ENCODE measurements at places on chromosomes 7 and 10. TPM values are rescaled to one million over a fixed set of nuclear protein-coding genes. Genes with fewer than 3 reads are reported as not detected.

Gene ZNF273
- total RNA-seq, result 16.2 TPM

Gene HKDC1
- 1.0 TPM for total RNA-seq

Gene TACC2
- not detected for total RNA-seq

Gene OR2A12
- not detected for total RNA-seq

Gene PROSER2
- 4.7 TPM for total RNA-seq

Gene CPA5
- not detected for total RNA-seq

Gene CYP2C8
- 0.10 TPM for total RNA-seq

Gene SUN1
- 86.3 TPM for total RNA-seq

Gene INA
- 0.10 TPM for total RNA-seq

Gene OAT
- total RNA-seq, result 74.1 TPM

Gene NPVF
- total RNA-seq, result not detected

Gene ATXN7L1
- 7.1 TPM for total RNA-seq

Gene CRYGN
- not detected for total RNA-seq

Gene UTF1
- not detected for total RNA-seq

Gene CALCR
- not detected for total RNA-seq

Gene ANKRD7
- total RNA-seq, result 0.42 TPM

Gene PLEKHA1
- total RNA-seq, result 45.4 TPM

Gene STAMBPL1
- total RNA-seq, result 42.4 TPM

Gene VAX1
- total RNA-seq, result not detected

Gene OIT3
- total RNA-seq, result 0.21 TPM

Gene PKD2L1
- under 0.01 TPM for total RNA-seq

Gene CHRM2
- under 0.01 TPM for total RNA-seq

Gene PAPSS2
- 1.7 TPM for total RNA-seq

Gene TMEM184A
- total RNA-seq, result not detected

Gene PNLIPRP3
- total RNA-seq, result not detected

Gene RELN
- under 0.01 TPM for total RNA-seq

Gene VPS37D
- 0.63 TPM for total RNA-seq

Gene CALML3
- total RNA-seq, result not detected

Gene SLIT1
- total RNA-seq, result 0.10 TPM

Gene GNGT1
- total RNA-seq, result not detected

Gene HOXA6
- not detected for total RNA-seq

Gene ZNF804B
- not detected for total RNA-seq

Gene SPDYE8
- total RNA-seq, result not detected

Gene LRRC4
- 1.3 TPM for total RNA-seq

Gene LRRTM3
- not detected for total RNA-seq

Gene NEBL
- total RNA-seq, result 0.10 TPM

Gene ADRB1
- 2.4 TPM for total RNA-seq
